Mammary epithelial cell (primary cell): ENCODE measurements at places on chromosomes 11 and 22. TPM values are rescaled to one million over a fixed set of nuclear protein-coding genes. Genes with fewer than 3 reads are reported as not detected.

The PLAAT3 gene
- 6.3 TPM for total RNA-seq

The P2RX3 gene
- not detected in 2 replicates for total RNA-seq

The EXPH5 gene
- total RNA-seq: 27.7 TPM

The LRRN4CL gene
- total RNA-seq: 0.33 TPM

The BACE1-AS gene
- 2.8 TPM for total RNA-seq

The TRIM6 gene
- total RNA-seq: 6.0 TPM

The DEUP1 gene
- under 0.01 TPM for total RNA-seq

The OR2AG1 gene
- total RNA-seq: not detected in 2 replicates

The OR4D5 gene
- total RNA-seq: 0.17 TPM

The FAM83F gene
- total RNA-seq: 59.4 and 67.3 TPM in 2 replicates

The CARD18 gene
- 0.75 and 1.4 TPM in 2 replicates for total RNA-seq

The C11orf16 gene
- total RNA-seq: not detected in 2 replicates

The ANGPTL5 gene
- not detected in 2 replicates for total RNA-seq

The JAML gene
- not detected in 2 replicates for total RNA-seq

The PIWIL4 gene
- total RNA-seq: 0.33 TPM

The FGF4 gene
- not detected for total RNA-seq

The USP35 gene
- 13.3 TPM for total RNA-seq

The SPON1 gene
- not detected in 2 replicates for total RNA-seq

The CHRNA10 gene
- 1.2 TPM for total RNA-seq

The ZBTB16 gene
- 1.6 and 1.9 TPM in 2 replicates for total RNA-seq

The THY1 gene
- total RNA-seq: 1.6 and 5.7 TPM in 2 replicates

The CD6 gene
- not detected in 2 replicates for total RNA-seq

The CTR9 gene
- total RNA-seq: 27.6 and 29.9 TPM in 2 replicates

The RPL27A gene
- 473 TPM for total RNA-seq

The FAM227A gene
- total RNA-seq: 1.6 and 2.1 TPM in 2 replicates

The OR11H1 gene
- not detected for total RNA-seq

The CFAP300 gene
- total RNA-seq: 4.3 TPM

The RFPL2 gene
- total RNA-seq: not detected

The ARHGAP20 gene
- total RNA-seq: 0.17 TPM

The CBLIF gene
- total RNA-seq: not detected

The NRXN2 gene
- 2.6 and 4.5 TPM in 2 replicates for total RNA-seq

The CCDC87 gene
- 0.31 TPM in 1 of 2 replicates, not detected in the other for total RNA-seq

The GGT5 gene
- total RNA-seq: not detected in 2 replicates

The RFPL3 gene
- total RNA-seq: not detected

The CARNS1 gene
- 0.12 TPM in 1 of 2 replicates, not detected in the other for total RNA-seq

The ZNRD2 gene
- total RNA-seq: 35.2 TPM
